Activated CD4-positive, alpha-beta T cell treated with anti-CD3 and anti-CD28 coated beads, Interleukin-2, Interleukin-6, amounts not matched to agents 100 ng/mL and 50 ng/mL, durations not matched to agents 16 hours and 8 hours (primary cell): ENCODE measurements at places on chromosomes 16 and 17.

DNA sequence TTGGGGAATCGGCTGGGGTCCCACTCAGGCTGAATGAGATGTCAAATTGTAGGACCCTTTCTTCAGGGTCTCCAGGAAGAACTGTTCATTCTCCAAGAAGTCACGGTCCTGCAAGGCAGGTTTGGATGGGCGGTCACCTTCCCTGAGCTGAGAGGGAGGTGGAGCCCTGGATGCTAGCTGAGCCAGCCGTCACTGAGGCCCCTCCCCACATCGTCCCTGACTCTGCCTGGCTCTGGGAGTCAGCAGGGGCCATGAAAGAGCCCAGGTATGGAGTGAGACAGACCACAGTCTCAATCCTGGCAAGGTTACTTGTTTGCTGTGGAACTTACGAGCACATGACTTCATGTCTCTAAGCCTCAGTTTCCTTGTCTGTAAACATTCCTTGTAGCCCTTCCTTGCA, 6.0 kb upstream of the MRPL38 start:
- DNase-seq, result no peak

GRCh38 chr17:18027280-18027679, 11.7 kb downstream of the ATPAF2 start:
- no peak for DNase-seq

DNA sequence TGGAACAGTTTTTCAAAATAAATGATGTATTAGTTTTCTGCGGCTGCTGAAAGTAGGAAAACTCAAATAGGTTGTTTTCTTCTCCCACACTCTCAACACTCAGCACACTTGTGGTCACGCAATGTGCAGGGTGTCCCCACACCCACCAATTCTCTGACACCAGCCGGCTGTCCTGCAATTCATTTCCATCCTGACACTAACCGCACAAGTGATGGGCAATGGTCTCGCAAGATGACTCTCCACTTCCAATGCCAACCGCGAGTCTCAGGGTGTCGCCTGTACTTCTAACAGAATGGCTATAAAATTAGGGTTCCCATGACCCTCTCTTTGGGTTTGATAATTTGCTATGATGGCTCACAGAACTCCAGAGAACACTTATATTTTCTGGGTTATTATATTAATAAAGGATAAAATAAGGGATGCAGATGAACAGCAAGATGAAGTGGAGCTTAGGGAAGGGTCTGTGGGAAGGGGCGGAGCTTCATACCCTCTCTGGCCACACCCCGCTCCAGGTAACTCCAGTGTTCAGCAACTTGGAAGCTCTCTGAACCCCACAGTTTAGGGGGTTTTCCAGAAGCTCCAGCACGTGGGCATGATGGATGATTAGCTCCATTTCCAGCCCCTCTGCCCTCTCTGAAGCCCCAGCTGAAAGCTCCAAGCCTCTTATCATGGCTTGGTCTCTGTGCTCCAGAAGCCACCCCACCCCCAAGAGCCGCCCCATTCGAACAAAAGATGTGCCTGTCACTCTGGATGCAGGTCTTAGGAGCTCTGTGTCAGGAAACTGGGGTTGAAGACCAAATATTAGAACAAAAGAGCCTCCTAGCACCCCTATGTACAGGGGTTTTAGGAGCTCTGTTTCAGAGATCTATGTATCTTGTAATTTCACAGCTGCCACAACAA, 19.8 kb downstream of the TAF1C start:
- peak; percentile 80 for DNase-seq

DNA sequence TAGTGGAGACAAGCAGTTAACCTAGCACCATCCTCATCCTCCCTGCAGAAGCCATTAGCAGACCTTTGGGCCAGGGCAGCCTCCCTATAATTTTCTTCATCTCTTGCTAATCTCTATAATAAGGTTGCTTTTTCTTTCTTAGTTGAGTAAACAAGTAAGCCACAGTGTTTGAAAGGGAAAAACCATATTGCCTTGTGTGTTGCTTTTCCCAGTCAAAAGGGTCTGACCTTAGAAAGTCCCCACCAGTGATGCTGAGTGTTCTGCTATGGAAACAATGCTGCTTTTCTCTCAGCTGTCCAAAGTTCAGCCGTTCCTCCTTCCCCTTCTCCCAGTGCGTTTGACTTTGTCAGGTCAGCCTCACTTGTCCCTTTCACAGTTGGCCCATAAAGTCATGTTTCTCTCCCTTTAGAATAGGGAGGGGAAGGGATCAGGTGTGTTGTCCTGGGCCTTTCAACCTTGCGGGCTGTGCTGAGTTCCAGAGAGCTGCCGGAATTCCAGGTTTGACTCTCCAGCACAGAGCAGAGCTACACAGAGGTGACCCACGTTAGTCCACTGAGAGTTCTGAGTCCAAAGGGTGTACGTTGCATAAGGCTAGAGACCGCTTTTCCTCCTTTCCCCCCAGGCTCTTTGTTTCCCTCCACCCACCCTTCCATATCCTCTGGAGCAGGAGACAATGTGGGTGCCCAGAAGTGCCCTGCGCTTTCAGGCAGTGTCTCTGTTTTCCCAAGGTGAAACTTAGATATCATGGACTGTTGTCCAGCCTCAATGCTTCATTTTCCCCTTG, 15.9 kb upstream of the CLEC18C start:
- no peak for DNase-seq

DNA sequence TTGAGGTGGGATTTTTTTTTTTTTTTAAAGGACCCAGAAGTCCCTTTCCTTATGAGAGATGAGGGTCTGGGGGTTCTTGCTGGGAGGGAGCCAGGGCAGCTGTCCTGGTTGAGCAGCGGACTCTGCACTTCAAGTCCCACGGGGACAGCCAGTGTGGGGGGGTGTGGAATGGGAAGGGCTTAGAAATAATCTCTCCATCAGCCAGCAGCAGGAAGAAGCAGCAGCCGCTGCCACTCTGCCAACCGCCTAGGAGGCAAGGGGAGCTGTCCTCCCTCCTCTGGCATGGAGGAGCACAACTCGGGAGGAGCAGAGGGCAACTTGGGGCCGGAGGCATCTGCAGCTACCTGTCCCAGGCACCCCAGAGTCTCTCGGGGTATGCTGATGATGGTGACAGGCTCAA, at the start of gene KCNG4:
TSS of gene KCNG4 (minus strand) at position 104 of the 400 bp plus-strand sequence. CDS start 2,527 bp downstream, outside the sequence.
- DNase-seq, result no peak

GRCh38 chr17:77441130-77441920, 300.6 kb downstream of the SEC14L1 start:
- DNase-seq, result peak; percentile 84

DNA sequence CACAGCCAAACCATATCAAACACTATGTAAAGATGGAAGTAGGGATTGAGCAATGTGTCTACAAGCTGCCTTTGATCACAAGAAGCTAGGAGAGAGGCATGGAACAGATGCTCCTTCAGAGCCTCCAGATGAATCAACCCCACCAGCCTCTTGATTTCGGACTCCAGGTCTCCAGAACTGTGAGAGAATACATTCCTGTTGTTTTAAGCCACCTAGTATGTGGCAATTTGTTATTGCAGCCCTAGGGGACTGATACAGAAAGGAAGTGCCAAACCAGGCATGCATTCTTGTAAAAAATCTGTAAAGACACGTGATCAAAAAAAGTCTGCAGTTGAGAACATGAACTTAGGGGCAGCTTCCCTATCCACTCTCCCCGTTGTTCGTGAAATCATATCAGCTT, 91.1 kb downstream of the C17orf67 start:
- no peak for DNase-seq

DNA sequence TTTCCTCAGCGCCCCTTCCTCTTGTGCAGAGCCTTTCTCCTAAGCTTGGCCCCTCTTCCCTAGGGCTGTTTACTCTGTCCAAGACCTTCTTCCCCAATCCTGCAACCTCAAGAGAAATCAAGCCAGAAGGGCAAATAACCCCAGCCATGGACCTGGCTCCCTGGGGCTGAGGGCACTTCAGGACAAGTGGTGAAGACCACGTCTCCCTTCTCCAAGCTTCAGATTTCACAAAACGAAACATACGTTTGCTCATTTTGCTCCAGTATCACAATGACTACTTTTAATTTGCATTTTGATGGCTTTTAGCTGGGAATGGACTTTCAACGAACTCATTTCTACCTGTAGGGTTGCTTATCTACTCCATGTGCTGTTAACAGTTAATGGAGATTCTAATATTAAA, 139.8 kb upstream of the CACNG5 start:
- DNase-seq, result no peak

DNA sequence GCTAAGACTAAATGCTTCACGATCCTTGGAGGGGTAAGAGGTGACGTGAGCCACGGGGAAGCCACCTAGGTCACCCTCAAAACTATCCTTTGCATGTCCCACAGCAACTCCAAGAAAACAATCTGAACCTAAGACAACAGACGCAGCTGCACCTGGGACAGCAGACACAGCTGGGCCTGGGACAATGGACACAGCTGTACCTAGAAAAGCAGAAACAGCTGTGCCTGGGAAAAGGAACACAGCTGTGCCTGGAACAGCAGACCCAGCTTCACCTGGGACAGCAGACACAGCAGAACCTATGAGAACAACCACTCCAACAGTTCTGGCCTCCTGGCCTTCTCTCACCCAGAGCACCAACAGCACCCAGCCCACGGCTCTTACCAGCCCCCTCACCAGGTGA, 11.7 kb upstream of the CD300LD start:
- DNase-seq, result no peak

- DNase-seq, result peak; percentile 20
Measured at GRCh38 chr16:21159281-21159951, 942 bp downstream of the LDAF1 start.

DNA sequence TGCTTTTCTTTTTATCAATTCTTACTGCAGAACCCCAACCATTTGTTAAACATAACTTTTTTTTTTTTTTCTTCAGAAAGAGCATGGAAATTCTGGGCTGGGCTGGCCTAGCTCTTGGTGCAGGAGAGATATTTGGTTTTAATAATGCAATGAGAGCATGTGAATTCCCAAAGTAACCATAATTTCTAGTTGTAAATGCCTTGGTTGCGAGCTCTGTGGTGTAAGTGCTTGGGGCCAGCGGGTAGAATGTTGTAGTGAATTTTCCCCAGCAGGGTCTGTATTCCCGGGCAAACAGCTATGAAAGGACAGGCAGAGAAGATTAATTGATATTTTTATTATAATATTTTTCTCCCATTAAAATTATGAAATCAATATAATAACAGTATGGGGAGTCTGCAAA, 465.6 kb downstream of the HS3ST4 start:
- DNase-seq, result no peak

DNA sequence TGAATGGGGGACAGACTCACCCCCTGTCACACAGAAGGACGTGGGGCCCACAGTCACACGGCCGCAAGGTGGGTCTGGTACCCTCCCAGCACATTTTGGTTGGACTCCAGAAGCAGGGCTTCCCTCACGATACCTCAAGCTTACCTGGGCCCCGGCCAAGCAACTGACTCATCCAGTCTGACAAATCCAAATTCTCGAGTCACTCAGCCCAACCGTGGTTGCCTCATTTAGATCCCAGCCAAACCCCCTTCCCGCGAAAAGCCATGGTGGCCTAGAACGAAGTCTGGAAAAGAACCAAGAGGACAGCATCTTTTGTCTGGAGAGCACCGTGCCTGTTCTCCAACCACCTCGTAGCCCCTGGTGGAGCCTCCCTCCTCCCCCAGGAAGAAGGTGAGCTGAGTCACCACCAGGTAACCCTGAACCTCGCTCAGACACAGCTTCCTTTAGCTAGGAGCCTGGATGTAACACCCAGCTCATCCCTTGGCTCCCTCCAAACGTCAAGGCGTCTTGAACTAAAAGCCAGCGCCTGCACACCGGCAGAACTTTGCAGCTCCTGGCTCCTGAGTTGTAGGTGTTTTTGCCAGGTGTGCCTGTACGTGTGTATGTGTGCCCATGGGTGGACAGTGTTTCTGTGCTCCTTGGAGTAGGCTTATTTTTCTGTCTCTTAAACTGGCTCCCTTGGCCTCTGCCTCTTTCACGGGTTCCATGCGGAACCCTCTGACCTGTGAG, 78.9 kb downstream of the CMIP start:
- DNase-seq, result no peak

DNA sequence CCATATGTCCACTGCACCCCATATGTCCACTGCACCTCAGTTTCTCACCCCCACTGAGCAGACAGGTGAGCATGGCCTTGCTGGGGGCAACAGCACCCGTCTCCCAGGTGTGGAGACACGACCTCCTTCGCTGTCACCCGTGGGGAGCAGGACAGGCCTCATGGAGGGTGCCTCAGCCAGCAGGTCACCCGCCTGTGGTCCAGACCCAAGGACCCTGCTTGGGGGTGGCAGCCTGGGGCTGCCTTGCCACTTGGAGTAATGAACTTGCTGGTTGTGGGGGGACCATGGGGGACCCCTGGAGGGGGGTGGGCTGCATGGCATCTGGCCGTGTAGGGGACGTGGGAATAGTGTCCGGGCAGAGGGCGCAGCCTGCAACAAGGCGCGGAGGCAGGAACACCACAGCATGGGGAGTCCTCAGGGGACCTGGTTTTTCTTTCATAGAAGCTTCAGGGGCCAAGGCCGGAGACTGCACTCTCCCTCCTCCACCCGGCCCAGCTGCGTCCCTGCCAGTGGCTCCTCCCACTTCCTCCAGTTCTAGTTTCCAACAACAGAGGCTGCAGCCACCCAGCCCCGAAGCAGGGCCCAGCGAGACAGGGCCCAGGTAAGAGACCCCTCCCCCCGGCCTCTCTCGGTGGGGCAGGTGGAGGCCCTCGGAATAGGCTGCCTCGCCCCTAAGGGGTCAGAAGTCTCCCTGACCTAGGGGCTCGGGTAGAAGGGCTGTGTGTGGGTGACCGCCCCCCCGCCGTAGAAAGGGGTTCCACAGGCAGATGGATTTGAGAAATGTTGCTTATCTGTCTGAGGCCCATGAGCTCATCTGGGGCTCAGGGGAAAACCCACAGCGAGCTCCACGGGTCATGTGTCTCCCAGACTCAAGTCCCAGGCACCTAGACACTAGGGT, at the start of gene NHLRC4:
TSS of gene NHLRC4 (plus strand) at position 531 of the 898 bp plus-strand sequence. CDS start 1,043 bp downstream, outside the sequence.
- DNase-seq, result peak; percentile 63

DNA sequence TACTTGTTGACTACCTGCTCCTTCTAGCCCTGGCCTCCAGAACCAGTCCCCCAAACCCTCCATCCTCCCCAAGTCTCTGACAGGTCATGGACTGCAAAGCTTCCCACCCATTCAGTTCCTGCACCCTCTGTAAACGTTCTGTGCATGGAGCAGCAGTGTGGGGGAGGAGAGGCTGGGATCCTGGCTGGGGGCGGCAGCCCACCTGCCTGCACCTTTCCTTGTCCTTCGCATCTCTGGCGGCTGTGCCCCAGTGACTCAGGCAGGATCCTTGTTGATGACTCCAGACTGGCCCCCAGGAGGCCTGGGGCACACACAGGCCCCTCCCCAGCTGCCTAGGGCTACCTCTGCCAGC, 1.6 kb upstream of the PKMYT1 start:
- no peak for DNase-seq
